Stimulated activated CD4-positive, alpha-beta T cell treated with anti-CD3 and anti-CD28 coated beads, Interleukin-2, amount 100 ng/mL, for 48 hours (primary cell): ENCODE measurements at places on chromosomes 1 and 21.

DNA sequence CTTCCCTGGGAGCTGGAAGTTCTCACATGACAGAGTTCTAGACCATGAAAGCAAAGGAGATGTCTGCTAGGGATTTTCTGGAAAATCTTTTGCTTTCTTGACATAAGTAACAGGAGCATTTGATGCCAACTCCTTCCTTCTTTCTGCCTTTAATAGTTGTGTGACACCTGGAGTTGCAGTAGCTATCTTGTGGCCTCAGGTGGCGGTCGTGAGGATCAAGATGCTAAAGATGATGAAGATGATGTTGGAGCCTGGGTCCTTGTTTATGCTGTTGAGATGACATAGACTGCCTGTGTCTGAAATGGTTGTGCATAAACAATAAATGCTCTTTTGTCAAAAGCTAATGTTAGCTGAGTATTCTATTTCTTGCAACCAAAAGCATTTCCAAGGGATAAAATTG is 32.7 kb upstream of the KIRREL1 start:
- DNase-seq = no peak

- DNase-seq = no peak
Observed at GRCh38 chr1:217456261-217456660, 174.6 kb downstream of the GPATCH2 start.

GRCh38 chr1:117641536-117641935 is 35.7 kb downstream of the TENT5C start:
- no peak for DNase-seq

DNA sequence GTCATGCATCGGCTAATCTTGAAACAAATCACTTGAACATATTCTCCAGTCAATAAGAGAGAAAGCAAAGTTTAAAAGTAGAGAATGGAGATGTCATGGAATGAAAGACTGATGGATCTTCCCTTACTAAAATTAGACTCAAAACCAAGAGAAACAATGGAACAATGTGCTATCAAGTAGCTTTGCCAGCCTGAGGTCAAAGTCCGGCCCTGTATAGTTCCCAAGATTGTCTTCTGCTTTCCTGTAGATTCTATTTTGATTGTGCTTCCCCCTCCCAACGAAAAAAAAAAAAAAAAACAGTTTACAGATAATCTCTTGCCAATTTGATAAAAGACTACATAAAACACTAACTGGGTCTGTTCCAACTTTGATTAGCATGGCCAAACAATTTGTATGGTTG is 40.8 kb upstream of the KIRREL1 start:
- DNase-seq = no peak

DNA sequence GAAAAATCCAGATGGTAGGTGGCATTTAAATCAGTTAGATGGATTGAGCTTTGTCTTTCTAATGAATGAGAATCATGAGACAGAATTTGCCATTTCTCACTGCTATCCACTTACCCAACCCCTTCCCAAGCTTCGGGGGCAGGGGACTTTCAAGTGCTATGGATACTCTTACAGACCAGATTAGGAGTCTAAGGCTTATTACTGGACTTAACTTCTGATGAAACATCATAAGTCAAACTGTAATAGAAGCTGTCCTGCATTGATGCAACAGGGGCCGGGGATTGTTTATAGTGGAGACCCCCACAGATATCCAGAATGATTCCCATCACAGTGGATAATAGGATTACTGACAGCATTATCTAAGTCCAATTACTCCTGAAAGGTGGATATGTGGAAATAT is 267.0 kb downstream of the NUF2 start:
- DNase-seq = no peak

DNA sequence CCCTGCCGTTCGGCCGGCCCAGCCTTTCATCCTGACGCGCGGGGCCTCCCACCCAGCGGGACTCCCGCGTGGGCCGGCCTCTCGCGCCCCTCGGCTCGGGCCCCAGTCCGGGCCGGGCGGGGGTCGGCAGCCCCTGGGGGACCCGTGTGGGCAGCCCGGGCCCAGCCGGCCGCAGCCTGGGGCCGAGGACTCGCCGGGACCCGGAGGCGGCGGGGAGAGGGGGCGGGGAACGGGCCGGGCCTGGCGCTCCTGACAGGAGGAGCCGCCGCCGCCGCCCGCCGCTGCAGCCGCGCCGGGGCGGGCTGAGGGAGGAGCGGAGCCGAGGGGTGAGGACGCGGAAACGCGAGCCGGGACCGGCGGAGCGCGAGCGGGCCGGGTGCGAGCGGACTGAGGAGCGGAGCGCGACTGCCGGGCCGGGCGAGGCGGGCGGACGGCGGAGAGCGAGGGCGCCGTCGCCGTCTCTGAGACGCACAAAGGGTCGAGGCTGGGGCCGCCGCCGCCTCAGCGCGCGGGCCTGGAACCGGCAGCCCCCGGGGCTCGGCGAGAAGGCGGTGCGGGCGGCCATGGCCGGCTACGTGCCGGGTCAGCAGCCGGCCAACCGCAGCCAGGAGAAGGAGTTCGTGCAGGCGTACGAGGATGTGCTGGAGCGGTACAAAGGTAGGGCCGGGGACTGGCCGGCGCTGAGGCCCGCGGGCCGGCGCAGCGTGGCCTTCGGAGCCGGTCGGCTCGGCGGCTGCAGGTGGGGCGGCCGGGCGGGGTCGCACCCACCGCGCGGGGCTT is 79.1 kb downstream of the NDUFS5 start:
- DNase-seq = peak; percentile 54

GRCh38 chr1:52668711-52669110 is 29.4 kb downstream of the COA7 start:
- no peak for DNase-seq
